ENCODE measurements at places on chromosomes 3 and 15.
A peak's percentile ranks its signal among the peaks of the same experiment; 100 is the strongest.

DNA sequence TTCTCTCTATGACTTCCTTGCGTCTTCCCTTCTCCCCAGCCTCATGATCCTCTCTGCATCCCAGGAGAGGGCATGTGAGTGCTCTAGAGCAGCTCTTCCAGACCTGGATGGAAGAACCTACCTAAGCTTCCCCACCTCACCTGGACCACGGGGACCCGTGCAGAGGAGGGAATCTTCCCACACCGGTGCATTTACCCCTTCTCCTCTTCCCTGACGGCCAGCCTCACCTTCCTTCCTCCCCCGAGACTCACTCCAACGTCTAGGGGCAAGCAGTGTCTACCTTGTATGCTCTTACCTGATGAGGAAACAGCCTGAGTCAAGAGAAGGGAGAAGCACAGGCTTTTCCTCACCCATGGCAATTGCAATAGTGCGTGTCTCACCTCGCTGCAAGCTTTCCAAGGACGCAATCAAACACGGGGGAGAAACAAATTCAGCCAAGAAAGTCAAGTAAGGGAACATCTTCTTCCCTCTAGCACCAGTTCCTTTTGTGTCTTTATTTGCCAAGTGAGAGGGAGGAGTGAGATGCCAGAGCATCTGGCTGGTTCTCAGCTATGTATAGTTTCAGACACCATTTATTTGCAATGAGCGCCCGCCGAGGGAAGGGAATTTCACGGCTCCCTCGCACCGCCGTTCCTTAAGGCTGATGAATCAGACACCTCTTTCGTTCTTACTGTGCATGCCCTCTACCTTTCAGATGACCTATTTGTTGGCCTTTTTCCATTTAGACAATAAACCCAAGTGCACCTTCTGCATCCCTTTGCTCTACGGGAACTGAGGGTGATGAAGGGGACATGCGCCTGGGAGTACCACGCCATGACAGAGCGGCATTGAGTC lies 1.8 kb upstream of the CCR9 start:
- peaks cover 33% of the 10 kb centered on the region for H3K27me3 ChIP-seq
- no peaks in the 10 kb centered on the region for H3K36me3 ChIP-seq
- H3K4me3 ChIP-seq, result no peak overlapping the region

- no peaks in the 10 kb centered on the region for H3K4me1 ChIP-seq
- no peak overlapping the region for H3K27ac ChIP-seq
- peaks cover 9% of the 10 kb centered on the region for H3K36me3 ChIP-seq
- DNase-seq, result peak; percentile 83
Measured at GRCh38 chr3:161096771-161097367, 8.3 kb downstream of the B3GALNT1 start.

- H3K27me3 ChIP-seq, result no peaks in the 10 kb centered on the region
- no peak overlapping the region for H3K4me3 ChIP-seq
- DNase-seq, result peak; percentile 36
- peaks cover 6% of the 10 kb centered on the region for H3K36me3 ChIP-seq
- H3K4me1 ChIP-seq, result no peaks in the 10 kb centered on the region
Measured at GRCh38 chr3:141421639-141422319, 53.5 kb downstream of the ZBTB38 start.

DNA sequence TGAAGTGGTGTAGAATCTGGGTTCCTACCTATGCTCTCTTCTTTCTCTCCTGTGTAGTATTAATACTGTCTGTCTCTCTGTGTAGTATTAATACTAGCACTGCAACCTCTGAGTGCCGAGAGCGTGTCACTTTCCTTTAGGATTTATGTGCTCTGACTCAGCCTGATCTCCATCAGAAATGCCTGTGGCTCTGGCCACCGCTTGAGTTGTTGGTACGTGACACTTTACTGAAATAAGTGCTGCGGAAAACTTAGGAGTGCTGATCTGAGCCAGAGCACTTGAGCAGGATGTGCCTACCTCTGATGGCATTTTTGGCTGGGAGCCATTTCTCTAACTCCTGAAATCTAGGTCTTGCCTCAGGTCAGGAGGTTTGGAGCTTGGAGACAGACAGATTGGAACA lies 807.4 kb downstream of the SQOR start:
- no peaks in the 10 kb centered on the region for H3K36me3 ChIP-seq
- no peaks in the 10 kb centered on the region for H3K27me3 ChIP-seq
- no peak overlapping the region for H3K27ac ChIP-seq
- no peak for DNase-seq

GRCh38 chr3:34881026-34881425 lies 758.3 kb upstream of the ARPP21 start:
- no peak overlapping the region for H3K27ac ChIP-seq
- no peaks in the 10 kb centered on the region for H3K27me3 ChIP-seq
- DNase-seq, result no peak
- H3K4me1 ChIP-seq, result no peaks in the 10 kb centered on the region

- H3K4me3 ChIP-seq, result no peak overlapping the region
- no peaks in the 10 kb centered on the region for H3K27me3 ChIP-seq
- DNase-seq, result no peak
- no peak overlapping the region for H3K27ac ChIP-seq
- H3K36me3 ChIP-seq, result peaks cover 71% of the 10 kb centered on the region
Measured at GRCh38 chr15:65451989-65452388, 29.2 kb upstream of the IGDCC4 start.

DNA sequence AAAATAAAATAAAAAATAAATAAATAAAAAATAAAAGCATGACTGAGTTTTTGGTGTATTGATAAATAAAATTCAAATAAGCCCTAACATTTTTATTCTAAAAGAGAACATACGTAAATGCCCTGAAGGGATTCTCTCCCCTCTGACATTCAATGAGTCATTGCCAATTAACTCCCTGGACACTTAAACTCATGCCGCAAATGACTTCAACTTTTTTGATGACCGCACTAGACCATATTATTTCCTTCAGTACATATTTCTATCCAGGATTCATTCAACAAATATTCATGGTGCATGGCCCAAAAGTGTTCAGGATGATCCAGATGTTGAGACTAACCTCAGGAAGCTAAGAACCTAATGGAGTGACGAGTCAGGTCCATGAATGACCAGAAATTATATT lies 195.9 kb upstream of the LRRN1 start:
- H3K27ac ChIP-seq, result no peak overlapping the region
- DNase-seq, result no peak
- no peaks in the 10 kb centered on the region for H3K4me1 ChIP-seq

DNA sequence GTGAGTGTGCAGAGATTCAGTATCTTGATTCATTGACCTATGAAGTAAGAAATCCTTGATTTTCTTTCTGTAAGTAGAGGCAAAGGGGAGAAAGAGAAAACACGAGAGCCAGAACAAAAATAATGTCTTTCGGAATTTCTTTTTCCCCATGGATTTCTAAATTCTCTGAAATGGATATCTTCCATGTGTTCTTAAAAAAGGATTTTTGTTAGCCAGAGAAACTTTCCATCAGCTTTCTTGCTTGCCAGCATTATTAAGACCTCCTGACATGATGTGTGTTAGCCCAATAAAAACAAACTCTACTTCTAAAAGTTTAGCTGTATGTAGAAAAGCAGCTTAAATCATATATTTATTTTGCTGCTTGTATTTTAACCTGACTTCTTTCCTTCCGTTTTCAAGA lies 122.3 kb upstream of the AADACL2 start:
- DNase-seq, result no peak
- H3K36me3 ChIP-seq, result no peaks in the 10 kb centered on the region
- H3K4me3 ChIP-seq, result no peak overlapping the region
- H3K27me3 ChIP-seq, result no peaks in the 10 kb centered on the region
- no peak overlapping the region for H3K27ac ChIP-seq

DNA sequence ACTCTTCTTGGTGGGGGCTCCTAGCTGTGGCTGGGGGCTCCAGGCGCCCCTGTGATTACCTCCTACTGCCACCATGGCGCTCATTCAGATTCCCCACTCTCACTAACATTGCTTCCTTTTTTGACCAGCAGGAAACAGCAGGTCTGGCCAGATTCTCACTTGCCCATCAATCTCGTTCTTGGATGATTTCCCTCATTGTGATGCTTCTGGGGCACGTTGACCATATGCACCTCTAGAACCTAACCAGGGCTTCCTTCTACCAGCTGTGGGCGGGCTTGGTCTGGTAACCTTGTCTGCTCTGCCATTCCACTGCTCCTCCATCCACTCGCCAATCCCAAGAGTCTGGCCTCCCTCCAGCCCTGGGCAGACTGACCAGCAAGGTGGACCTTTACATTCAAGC lies 35.9 kb upstream of the PTPN23 start:
- H3K27ac ChIP-seq, result no peak overlapping the region
- no peak for DNase-seq
- H3K36me3 ChIP-seq, result peaks cover 41% of the 10 kb centered on the region
- no peaks in the 10 kb centered on the region for H3K4me1 ChIP-seq

- H3K4me1 ChIP-seq, result no peaks in the 10 kb centered on the region
- no peaks in the 10 kb centered on the region for H3K27me3 ChIP-seq
- no peak overlapping the region for H3K27ac ChIP-seq
- no peaks in the 10 kb centered on the region for H3K36me3 ChIP-seq
Measured at GRCh38 chr3:175620532-175620931, 761.4 kb downstream of the NAALADL2 start.

DNA sequence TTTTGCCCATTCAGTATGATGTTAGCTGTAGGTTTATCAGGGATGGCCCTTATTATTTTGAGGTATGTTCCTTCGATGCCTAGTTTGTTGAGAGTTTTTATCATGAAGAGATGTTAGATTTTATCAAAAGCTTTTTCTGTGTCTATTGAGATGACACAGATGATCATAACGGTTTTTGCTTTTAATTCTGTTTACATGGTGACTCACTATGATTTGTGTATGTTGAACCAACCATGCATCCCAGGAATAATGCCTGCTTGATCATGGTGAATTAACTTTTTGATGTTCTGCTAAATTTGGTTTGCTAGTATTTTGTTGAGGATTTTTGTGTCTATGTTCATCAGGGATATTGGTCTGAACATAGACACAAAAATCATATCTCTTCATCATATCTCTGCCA lies 8.3 kb downstream of the GPR156 start:
- no peak overlapping the region for H3K4me3 ChIP-seq
- no peak for DNase-seq
- no peaks in the 10 kb centered on the region for H3K36me3 ChIP-seq
- no peaks in the 10 kb centered on the region for H3K27me3 ChIP-seq

DNA sequence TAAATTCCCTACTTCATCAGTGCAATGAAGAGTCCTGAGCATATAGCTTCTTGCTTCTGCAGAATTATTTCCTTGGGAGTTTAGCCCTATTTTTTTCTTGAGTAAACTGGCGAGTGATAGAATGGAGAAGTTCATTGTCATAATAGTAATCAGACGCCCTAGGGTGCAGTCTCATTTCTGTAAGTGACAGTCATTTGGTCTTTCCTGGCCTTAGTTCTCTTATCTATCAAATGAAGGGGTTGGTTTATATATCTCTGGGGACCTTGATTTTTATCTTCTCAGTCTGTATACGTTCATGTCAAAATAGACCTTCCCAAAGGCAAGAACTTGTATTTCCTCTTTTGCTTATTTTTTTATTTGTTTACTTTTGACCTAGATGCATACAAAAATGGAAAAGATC lies 9.9 kb upstream of the ALPK3 start:
- H3K27ac ChIP-seq, result no peak overlapping the region
- no peak overlapping the region for H3K4me3 ChIP-seq
- H3K4me1 ChIP-seq, result no peaks in the 10 kb centered on the region
- H3K36me3 ChIP-seq, result peaks cover 51% of the 10 kb centered on the region

GRCh38 chr3:172687501-172687900 lies 23.4 kb downstream of the NCEH1 start:
- no peaks in the 10 kb centered on the region for H3K36me3 ChIP-seq
- no peak overlapping the region for H3K4me3 ChIP-seq
- DNase-seq, result no peak
- no peaks in the 10 kb centered on the region for H3K4me1 ChIP-seq

DNA sequence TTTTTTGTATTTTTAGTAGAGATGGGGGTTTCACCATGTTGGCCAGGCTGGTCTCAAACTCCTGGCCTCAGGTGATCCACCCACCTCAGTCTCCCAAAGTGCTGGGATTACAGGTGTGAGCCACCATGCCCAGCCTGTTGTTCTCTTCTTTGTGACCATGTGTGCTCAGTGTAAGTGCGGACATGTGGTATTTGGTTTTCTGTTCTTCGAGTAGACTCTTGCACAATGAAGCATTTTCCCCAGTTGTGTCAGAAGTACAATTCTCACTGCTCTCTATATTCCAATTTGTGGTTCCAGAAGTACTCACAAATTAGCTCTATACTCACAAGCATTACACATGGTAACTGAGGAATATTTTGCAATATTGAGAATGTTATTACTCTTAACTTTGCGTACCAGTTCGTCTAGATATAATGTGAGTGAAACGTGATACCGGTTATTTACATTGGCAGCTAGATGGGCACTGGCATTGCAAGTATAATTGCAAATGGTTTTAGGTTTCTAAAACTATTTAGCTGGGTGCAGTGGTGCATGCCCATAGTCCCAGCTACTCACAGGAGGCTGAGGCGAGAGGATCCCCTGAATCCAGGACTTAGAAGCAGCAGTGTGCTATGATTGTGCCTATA lies 34.2 kb upstream of the MTMR14 start:
- H3K27ac ChIP-seq, result no peak overlapping the region
- H3K4me3 ChIP-seq, result no peak overlapping the region
- H3K4me1 ChIP-seq, result no peaks in the 10 kb centered on the region

DNA sequence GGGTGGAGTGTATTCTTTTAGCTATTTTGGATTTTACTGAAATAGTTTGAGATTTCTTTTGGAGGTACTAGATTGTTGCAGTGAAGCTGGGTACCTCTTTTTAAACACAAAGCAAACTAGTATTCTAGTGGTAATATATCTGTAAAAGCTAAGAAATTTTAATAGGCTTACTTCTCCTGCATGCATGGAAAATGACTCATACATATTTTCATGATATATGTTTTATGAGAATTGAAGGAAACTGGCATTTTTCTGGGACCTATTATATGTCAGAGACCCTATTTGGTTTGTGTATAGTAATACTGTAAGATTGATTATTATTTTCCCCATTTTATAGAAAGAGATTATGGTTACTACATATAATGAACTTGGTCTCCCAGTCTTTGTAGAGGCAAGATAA lies 851.0 kb downstream of the DIPK2A start:
- no peak overlapping the region for H3K4me3 ChIP-seq
- no peak for DNase-seq
- H3K27ac ChIP-seq, result no peak overlapping the region

GRCh38 chr3:52681596-52681995 lies 4.1 kb downstream of the PBRM1 start:
- no peak overlapping the region for H3K4me3 ChIP-seq
- H3K27ac ChIP-seq, result no peak overlapping the region
- peaks cover 50% of the 10 kb centered on the region for H3K36me3 ChIP-seq
- no peak for DNase-seq
- no peaks in the 10 kb centered on the region for H3K27me3 ChIP-seq

DNA sequence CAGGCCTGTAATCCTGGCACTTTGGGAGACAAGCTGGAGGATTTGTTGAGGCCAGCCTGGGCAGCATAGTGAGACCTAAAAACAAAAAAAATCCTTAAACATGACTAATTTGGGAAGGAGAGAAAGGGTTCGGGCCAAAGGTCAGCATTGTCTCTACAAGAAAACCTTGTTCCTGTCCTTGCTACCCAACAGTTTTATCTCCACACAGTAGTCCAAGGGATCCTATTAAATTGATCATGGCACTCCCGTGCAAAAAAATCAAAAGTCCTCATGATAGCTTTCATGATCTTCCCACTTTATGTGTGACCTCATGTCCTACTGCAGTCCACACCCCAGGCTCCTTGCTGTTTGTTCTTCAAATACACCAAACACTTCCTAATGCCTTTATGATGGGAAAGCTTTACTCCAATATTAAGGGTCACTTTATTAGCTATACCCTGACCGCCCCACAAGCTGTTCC lies 4.2 kb downstream of the RPL15 start:
- no peaks in the 10 kb centered on the region for H3K4me1 ChIP-seq
- H3K27ac ChIP-seq, result no peak overlapping the region
- peaks cover 32% of the 10 kb centered on the region for H3K36me3 ChIP-seq
- no peak overlapping the region for H3K4me3 ChIP-seq
